GM20000 (cell line): ENCODE measurements at places on chromosomes 3 and 15.

DNA sequence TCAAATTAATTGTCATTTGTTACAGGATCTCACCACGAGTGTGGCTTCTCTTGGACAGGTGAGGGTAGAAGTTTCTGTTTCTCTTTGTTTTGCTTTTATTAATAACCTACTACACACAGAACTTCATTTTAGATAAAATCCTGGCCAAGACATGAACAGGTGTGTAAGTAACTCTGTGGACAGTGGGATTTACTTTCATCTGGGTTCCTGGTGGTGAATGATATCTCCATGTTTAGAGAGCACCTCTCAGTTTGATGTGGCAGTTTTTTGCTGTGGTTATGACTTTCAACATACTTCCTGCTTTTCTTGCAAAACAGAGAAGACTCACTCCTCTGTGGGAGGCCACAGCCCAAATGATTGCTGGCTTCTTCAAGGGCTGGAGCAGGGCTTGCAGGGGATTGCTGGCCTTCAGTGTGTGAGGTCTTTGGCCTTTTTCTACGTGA lies 71.1 kb upstream of the XCR1 start:
- peak; percentile 50 for DNase-seq

DNA sequence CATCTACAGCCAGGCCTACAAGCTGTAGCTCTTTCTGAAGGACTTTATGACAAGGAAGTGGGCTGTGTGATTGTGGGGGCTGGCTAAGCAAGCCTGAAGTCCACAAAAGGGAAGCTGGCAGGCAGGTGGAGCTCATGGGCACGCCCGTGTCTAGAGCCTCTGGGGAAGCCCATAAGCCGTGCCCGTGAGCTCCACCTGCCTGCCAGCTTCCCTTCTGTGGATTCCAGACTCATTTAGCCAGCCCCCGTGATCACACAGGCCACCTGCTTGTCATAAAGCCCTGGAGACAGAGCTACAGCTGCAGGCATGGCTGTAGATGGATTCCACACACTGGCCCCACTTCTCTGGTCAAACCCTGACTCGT lies 15.2 kb downstream of the EFCC1 start:
- no peak for DNase-seq

DNA sequence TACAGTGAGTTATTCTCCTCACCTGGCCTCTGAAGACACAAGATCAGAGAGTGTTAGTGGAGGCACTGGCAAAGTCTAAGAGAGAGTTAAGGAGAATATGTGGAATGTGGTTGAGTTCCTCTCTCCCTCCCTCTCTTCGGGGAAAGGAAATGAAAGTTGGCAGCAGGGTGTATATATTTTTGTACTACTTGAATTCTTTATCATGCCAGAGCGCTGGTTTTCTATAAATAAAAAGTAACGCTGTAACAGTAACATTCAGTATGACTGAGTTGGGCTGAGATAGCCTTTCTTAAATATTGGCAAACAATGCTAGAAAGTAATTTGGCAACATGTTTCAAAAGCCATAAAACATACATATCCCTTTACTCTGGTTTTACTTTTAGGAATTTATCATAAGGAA lies 77.5 kb upstream of the TNFAIP8L3 start:
- DNase-seq: no peak

GRCh38 chr3:135809021-135809634 lies 156.4 kb upstream of the PPP2R3A start:
- DNase-seq: no peak

- DNase-seq: no peak
Measured at GRCh38 chr15:80241508-80241907, 10.5 kb downstream of the CTXND1 start.

GRCh38 chr15:59256482-59256881 lies 49.8 kb downstream of the LDHAL6B start:
- DNase-seq: no peak

DNA sequence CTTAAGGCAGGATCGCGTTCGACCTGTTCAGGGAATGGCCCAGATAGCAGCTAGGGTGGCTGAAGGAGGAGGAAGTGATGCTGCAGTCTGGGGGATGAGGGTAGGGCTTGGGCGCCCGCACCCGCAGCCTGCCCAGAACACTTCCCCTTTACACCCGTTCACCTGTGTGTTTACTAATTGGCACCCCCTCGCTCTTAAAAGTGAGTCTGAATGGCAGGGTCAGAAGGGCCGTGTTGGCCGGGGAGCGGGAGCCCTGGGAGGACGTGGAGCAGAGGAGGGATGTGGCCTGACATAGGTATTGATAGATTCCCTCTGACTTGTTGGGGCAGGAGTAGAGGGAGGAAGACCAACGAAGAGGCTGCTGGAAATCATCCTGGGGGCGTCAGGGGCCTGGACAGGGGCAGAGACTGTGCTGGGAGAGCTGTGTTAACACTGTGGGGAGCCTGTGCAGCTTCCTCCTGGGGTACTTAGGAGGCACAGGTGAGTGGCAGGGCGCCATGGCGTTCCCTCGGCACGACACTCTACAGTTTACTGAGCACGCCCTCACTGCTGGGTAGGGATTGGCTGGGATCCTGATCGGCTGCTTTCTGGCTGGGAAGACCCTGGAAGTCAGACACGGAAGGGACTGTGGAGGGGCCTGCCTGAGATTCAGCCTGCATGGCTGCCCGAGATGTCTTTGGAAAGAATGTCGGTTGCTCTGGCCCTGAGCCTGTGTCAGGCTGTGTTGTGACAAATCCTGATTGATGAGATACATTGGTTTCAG lies 51.7 kb downstream of the SLC6A6 start:
- DNase-seq: no peak

GRCh38 chr15:80580106-80580505 lies 115.0 kb upstream of the ABHD17C start:
- DNase-seq: no peak

- DNase-seq: no peak
Measured at GRCh38 chr15:26372706-26373105, 400.2 kb downstream of the GABRB3 start.

GRCh38 chr3:31853580-31853979 lies 127.5 kb downstream of the OSBPL10 start:
- no peak for DNase-seq

DNA sequence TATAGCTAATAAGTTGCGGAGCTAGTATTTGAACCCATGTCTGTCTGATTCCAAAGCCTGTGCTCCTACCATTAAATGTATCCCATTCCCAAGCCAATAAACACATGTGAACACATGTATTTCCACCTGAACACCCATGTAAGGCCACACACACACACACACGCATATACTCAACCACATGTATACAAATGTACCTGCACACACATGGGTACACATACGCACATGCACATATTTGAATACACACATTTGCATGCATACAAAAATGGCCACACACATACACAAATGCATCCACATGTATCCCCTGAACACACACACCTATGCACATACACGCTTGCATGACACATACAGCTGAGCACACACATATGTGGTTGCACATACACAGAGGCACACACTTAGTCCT lies 5.4 kb upstream of the MRPS22 start:
- no peak for DNase-seq
